ENCODE measurements at places on chromosomes 11 and 22.

DNA sequence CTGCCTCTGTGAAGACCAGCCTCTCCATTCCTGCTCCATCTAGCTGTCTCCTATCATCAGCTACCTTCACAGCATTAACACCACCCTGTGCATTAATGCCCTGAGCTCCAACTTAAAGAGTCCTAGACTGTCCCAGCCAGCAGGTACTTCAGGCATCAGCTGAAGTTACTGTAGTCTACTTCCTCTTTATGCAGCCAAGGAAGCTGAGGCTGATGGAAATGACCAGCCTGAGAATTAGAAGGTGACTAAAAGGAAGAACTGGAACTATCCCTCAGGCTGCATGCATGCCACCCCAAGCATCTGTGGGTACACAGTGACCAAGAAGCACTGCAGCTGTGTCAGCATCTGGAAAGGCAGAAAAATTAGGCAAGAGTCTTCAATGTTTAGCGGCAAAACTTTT, 28.2 kb downstream of the MS4A10 start:
- no peak for DNase-seq

DNA sequence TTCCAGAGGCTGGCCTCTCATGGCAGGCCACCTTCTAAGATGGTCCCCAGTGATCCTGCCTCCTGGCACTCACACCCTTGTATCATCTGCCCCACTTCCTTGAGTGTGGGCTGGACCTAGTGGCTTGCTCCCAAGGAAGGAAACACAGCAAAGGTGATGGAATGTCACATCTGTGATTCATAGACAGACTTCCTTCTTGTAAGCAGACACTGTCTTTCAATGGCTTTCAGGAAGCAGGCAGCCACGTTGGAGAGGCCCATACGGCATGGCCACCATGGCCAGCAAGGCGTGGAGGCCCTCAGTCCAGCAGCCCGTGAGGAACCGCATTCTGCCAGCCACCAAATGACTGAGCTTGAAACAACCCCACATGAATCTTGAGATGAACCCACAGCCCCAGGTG, 11.3 kb downstream of the LMO1 start:
- no peak for DNase-seq

- no peak for DNase-seq
These were observed 230.2 kb upstream of the B3GAT1 start for GRCh38 chr11:134642206-134642605.

GRCh38 chr11:102546427-102546826, 15.9 kb upstream of the MMP7 start:
- DNase-seq = no peak

DNA sequence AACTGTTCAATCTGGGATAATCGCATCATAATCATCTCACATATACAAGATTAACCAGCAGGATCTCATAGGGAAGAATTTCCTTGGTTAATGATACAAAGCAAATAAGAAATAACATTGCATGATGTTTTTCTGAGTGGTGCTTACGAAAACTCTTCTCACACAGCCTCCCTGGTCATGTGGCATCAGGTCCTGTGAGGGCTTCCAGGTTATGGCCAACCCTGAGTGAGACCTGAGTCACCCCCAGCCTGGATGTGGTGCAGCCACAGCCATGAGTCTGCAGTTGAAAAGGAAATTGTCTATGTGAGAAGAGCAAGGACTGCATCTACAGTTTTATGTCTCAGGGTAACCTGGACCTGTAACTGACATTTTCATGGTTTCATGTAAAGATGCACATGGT, 90.5 kb upstream of the XKR3 start:
- no peak for DNase-seq

GRCh38 chr11:126136507-126136906, 73.8 kb upstream of the CDON start:
- no peak for DNase-seq

GRCh38 chr11:6129011-6129410, 21.5 kb downstream of the OR56B4 start:
- no peak for DNase-seq

- no peak for DNase-seq
These were observed 5.8 kb downstream of the ADORA2A start for GRCh38 chr22:24433001-24433827.

GRCh38 chr11:131662317-131662972, 292.0 kb downstream of the NTM start:
- DNase-seq = no peak

DNA sequence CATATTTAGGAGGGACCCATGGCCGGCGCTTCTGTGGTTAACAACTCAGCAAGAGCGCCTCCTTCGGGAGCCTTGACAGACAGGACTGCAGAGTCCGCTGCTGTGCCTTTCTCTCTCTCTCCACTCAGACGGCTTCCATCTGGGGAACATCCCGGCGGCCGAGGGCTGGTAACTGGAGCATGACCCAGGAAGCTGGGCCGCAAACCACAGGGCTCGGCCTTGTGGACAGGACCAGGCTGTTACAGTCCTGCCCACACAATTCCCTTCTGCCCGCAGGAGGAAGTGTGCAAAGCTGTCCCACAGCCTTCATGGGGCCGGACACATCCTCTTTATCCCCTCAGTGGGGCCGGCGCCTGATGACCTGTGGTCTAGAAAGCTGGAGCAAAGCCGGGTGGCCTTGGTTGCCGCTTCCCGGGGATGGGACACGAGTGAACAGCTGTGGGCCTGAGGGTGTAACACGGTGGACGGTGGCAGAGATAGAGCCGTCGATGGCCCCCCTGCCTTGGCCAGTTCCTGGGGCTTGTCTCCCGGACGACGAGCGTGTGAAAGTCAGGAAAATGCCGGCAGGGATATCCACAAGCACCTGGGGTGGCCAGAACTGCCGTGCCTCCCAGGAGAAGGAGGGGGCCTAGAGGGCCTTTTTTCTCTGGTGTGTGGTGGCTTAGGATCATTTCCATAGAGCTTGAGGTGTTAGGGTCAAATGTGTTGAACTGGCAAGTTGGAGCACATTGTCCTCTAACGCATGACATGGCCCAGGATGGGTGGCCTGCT, 50.1 kb downstream of the FBLN1 start:
- DNase-seq = no peak

GRCh38 chr22:27295605-27296004, 506.0 kb downstream of the MN1 start:
- no peak for DNase-seq

DNA sequence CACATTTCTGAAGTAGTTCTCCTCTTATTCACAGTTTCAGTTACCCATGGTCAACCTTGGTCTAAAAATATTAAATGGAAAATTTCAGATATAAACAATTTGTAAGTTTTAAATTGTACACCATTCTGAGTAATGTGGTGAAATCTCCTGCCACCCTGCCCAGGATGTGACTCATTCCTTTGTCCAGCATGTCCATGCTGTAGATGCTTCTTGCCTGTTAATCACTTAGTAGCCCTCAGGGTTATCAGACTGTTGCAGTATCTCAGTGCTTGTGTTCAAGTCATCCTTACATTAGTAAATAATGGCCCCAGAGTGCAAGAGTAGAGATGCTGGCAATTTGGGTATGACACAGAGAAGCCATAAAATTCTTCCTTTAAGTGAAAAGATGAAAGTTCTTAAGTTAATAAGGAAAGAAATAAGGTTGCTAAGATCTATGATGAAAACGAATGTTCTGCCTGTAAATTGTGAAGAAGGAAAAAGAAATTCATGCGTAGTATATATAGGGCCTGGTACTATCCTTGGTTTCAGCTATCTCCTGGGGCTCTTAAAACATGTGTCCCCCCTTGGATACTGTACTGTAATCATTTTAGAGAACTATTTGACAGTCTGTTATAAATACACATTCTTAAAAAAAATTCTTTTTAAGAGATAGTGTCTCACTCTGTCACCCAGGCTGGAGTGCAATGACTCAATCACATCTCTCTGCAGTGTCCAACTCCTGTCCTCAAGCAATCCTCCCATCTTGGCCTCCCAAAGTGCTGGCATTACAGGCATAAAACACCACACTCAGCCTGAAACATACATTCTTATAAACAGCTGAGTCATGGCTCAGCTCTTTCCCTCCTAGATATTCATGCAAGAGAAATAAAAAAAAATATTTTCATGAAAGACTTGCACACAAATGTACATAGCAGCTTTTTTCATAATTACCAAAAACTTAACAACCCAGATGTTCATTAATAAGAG, 31.3 kb downstream of the MTNR1B start:
- DNase-seq = no peak

- no peak for DNase-seq
These were observed 53.1 kb downstream of the SLC22A12 start for GRCh38 chr11:64643920-64644646.

- no peak for DNase-seq
These were observed 1.5 kb downstream of the ZNRF3 start for GRCh38 chr22:28884747-28885350.

GRCh38 chr11:98630736-98631135, 390.0 kb upstream of the CNTN5 start:
- DNase-seq = no peak

DNA sequence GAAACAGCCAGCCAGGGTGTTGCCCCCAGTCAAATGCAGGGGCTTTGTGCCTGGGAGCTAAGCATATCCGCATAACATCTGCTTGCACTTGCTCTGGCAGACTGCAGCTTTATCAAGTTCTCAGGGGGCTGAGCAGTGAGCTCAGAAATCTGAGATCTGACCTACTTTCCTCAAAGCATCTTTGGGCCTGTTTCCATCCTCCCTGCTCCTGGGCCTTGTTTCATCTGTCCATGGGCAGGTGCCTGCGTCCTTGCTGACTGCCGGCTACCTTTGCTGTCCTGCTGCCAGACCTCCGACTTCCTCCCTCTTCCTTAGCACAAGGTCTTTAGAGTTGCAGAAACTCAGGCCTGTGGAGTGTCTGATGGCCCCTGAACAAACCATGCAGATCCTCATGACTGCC, 131.2 kb upstream of the B3GAT1 start:
- no peak for DNase-seq

DNA sequence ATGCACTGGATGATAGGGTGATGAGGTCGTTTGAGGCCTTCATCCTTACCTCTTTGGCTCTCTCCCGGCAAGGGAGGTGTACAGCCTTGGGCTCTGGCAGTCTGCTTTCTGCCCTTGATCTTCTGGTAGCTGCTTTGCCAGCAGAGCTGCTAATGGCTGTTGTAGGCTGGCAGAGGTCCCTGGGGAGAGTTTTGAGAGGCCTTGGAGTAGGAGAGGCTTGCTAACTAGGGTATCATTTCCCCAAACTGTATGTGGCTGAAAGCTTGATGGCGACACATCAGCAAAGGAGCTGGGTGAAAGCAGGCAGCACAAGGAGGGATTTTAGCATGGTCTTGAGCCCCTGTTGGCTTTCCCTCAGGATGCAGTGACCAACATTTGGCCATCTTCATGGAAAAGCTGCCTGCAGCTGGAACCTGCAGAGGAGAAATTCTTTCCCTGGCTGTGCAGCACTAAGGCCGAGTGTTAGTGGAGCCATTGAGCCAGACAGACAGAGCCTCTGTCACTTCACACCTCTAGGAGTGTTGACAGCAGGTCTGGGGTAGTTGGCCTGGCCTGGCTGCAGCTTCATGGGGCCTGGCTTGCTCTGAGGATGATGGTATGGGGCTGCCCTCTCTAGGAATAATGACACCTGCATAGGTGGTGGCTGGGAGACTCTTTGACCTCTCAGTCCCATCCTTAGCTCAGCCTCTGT, 3.5 kb upstream of the AMPD3 start:
- no peak for DNase-seq

GRCh38 chr11:69638941-69639681, 1.8 kb upstream of the CCND1 start:
- no peak for DNase-seq

GRCh38 chr11:122181372-122181771, 65.4 kb upstream of the BLID start:
- no peak for DNase-seq

DNA sequence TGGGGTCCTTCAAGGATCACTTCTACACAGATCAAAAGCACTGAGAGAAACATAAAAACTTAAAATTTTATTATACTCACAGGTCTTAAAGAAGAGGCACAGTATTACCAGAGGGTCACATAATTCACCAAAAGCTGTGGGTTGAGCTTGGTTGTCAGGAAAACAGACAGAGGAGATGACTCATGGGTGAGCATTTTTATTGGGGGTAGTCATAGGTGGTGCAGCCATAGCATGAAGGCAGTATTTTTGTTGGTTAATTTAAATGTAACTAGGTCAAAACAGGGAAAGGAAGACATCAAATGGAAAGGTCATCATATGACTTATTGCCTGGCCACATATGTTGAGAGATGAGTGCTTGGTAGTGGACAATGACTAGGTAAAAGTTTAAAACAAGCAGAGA, 24.2 kb downstream of the OR5B17 start:
- no peak for DNase-seq

- DNase-seq = no peak
These were observed 42.7 kb downstream of the GAB2 start for GRCh38 chr11:78374917-78375316.

All from activated CD4-positive, CD25-positive, alpha-beta regulatory T cell (primary cell).